ENCODE measurements at places on chromosomes 11 and 22.

- DNase-seq: no peak
Observed at GRCh38 chr22:23913306-23913660, 19.1 kb downstream of the MIF start.

DNA sequence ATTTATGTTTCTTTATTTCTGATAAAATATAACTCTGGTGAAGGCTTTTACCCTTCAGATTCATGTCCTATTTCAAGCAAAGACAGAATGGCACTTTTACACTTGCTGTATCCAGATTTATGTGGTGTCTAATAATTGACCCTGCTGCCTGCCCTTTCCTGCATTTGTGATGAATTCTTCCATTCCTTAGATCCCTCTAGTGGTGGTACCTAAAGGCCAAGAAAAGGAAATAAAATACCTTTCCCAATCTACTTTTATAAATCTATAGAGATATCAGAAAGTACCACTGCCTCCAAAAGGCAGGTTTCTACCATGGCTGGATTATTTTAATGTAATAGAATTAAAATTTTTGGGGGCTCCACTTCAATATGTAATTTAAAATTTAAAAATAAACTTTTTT is 34.2 kb downstream of the CCDC81 start:
- DNase-seq: no peak

DNA sequence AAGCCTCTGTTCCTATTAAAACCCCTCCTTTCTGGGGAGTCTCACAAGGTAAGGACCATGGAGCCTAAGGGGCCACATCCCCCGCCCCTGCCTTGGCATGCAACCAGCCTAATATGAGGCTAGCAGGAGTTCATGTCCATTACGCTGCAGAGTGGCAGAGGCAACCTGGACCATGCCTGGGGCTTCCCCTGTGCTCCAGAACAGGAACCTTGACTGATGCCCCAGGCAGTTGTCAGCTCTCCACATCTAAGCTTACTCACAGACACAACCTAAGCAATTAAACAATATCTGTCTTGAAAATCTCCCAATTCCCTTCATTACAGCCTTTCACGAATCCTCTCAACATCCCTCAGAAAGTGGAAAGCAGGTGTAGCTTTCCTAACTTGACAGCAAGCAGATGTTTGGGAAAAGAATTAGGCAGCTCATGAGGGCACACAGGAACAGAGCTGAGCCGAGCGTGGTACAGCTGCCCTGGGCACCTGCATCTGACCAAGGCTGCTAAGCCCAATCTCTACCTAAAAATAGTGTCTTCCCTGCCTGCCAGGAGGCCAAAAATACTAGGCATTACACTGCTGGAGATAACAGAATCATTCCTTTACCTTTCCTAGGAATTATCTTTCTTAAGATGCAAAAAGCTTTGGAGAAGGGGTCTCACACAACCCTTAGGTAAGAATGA is 20.8 kb downstream of the C11orf71 start:
- no peak for DNase-seq

DNA sequence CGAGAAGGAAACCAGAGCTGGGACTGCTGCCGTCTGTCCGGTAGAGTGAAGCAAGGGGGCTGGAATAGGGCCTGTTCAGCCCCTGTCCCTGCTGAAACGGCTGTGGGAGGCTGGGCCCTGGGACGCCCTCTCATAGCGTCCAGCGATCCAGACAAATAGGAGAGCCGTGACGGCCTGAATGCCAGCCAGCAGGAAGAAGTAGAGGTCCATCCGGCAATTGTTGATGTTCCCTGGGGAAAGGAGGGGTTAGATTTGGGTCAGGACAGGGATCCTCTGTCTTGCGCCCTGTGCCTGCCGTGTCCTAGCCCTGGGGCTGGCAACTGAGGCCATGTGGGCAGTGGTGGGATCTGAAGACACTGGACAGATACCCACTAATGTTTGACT is 12.9 kb downstream of the TMEM132A start:
- no peak for DNase-seq

DNA sequence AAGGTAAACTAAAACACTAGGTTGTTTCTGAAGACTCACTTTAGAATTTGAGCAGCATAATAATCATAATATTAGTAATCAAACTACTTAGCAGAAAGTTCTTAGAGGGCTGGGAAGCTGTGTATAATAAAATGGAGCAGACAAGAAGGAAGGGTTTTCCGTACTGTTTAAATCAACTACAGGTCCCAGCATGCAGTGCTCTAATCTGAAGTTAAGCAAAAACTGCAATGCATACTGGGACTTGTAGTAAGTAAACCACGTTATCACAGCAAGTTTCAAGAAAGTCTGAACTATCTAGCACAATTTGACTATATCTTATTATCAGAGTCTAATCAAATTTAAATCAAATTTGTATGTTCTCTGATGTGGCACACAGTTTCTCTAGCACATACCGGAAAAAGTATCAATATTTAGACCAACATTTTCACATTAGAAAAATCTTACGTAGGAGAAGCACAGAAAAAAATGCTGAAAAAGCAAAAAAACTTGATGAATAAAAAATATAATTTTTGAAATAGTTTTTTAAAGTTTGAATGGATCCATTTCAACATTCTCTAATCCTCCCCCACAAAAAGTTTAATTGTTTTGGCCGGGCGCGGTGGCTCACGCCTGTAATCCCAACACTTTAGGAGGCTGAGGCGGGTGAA is 8.2 kb downstream of the PHF21A start:
- DNase-seq: no peak

DNA sequence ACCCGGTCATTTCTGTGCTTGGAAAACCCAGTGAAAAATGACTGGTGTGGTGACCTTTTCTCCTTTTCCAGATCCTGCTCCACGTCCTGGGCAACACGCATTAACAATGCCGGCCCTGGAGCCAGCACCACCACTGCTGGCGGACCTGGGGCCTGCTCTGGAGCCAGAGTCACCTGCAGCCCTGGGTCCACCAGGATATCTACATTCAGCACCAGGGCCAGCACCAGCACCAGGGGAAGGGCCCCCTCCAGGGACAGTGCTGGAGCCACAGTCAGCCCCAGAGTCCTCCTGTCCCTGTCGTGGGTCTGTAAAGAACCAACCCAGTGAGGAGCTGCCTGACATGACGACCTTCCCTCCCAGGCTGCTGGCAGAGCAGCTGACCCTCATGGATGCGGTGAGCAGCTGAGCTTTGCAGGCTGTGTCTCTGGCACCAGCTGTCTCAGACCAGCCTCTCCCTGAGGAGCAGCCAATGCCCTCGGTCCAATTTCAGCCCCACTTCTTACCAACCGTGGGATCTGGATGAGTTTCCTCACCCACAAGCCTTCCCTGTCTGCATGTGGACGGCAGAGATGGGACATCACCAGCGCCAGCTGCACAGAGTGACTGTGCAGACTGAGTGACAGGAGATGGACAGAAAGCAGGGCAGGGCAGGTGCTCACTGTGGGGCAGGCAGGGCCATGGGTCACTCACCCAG is 1.9 kb downstream of the RGL4 start:
- DNase-seq: no peak

GRCh38 chr11:87213444-87213843 is 175.7 kb downstream of the TMEM135 start:
- no peak for DNase-seq

DNA sequence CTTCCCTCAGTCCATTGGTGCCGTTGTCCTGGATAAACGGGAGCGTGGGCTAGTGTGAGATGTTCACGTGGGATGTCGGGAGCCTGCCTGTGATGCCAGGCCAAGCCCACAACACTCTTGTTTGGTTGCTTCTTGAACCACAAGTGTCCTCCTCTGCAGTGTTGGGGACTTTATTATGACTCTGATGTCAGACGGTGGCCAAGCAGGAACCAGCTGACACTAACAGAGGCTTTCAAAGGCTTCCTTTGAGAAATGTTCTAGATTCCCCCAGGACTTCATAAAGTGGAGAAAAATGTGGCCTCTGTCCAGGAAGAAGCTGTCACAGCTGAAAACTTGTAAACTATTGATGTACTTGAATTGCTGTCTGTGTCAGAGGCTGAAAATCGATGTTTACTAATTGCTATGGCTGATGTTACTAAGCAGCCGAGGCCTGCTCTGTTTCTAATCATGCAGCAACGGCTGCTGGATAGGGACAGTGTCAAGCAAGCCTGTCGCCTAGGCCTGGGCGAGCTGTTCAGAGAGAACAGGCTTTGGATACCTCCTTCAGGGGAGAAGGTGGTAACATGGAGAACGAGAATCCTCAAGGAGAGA is 131.7 kb downstream of the TBC1D22A start:
- no peak for DNase-seq

- DNase-seq: no peak
Observed at GRCh38 chr11:11748706-11749365, 92.9 kb upstream of the USP47 start.

DNA sequence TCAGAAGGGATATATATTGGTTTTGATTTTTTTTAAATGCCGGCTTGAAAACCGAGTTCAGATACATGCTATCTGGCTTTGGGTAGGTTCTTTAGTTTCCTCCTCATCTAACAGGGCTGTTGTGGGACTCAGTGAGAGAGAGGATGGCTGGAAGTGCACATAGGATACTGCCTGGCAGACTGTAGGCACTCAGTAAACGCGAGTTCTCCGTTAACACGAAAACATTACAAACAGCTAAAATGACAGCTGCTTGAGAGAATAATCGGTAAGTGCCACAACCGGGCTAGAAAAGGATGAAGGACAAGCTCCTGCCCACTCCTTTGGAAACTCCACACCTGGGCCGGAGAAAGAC is 369 bp downstream of the XRRA1 start:
- DNase-seq: no peak

- DNase-seq: no peak
Observed at GRCh38 chr11:1011320-1011698, 25.2 kb downstream of the MUC6 start.

- DNase-seq: no peak
Observed at GRCh38 chr22:36961626-36962025, 48.2 kb downstream of the CSF2RB start.

DNA sequence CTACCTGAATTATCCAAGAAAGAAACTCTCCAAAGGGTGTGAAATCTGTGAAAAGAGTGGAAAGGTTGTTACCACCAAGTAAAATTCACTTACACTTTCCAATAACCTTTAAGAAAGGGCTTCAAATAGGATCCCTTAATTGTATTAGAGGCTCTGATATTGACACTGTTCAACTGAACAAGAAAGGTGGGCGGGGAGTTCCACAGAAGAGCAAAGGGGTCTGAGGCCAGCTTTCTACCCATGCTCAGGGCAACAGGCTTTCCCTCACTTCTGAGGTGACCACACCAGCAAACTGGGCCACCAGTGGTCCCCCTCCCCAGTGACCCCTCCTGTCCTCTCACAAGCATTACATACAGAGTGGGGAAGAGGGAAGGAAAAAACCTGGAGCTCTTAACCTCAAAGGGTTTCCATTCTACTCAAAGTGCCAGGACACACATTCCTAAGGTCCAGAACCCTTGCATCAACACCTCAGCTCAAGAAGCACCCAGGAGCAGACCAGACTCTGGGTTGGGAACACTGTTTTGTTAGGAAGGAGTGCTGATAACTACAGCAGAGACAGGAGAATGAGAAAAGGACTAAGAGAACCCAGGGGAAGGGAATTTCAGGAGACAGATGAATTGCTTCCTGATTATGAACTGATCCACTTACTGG is 71.6 kb upstream of the AKIP1 start:
- DNase-seq: no peak
